ENCODE measurements at places on chromosomes 6 and 20.
A peak's percentile ranks its signal among the peaks of the same experiment; 100 is the strongest.

GRCh38 chr6:38493931-38494547, 145.7 kb downstream of the BTBD9 start:
- peak; percentile 76 for DNase-seq

DNA sequence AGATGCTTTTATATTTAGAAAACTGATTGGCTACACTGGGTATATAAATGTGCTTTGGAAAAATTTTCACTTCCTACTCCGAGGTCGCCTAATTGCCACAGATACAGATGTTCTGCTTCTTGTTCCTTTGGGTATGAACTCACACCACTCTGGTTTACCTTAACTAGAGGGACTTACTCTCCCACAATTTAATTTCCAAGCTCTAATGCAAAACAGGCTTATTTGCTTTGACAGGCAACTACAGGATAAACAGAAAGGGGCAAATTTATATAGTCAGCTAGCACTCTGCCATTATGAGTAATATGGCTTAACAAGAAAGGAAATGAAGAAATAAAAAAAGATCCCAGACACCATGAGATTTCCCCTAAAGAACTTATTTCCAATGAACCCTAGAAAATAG, 156.9 kb upstream of the ZFP64 start:
- no peak for DNase-seq

GRCh38 chr6:37704066-37704465, 6.4 kb upstream of the MDGA1 start:
- no peak for DNase-seq

- DNase-seq = no peak
These were observed 55.5 kb upstream of the SMLR1 start for GRCh38 chr6:130771741-130772140.

DNA sequence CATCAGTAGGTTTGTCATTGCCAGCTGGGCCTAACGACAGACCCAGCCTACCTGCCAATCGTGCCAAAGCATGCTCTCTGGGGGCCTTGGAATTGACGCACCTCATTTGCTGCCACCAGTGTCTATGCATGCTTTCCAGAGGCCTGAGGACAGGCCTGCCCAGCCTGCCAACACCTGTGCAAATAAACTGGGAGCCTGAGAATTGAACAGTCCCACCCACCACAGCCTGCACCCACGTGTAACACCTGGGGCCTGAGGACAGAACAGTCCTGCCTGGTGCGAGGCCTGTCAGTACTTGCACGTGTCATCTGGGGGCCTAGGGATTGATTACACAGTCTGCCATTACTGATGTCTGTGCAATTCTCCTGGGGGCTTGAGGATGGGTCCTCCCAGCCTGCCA, 6.2 kb upstream of the RNF217 start:
- peak; percentile 66 for DNase-seq

DNA sequence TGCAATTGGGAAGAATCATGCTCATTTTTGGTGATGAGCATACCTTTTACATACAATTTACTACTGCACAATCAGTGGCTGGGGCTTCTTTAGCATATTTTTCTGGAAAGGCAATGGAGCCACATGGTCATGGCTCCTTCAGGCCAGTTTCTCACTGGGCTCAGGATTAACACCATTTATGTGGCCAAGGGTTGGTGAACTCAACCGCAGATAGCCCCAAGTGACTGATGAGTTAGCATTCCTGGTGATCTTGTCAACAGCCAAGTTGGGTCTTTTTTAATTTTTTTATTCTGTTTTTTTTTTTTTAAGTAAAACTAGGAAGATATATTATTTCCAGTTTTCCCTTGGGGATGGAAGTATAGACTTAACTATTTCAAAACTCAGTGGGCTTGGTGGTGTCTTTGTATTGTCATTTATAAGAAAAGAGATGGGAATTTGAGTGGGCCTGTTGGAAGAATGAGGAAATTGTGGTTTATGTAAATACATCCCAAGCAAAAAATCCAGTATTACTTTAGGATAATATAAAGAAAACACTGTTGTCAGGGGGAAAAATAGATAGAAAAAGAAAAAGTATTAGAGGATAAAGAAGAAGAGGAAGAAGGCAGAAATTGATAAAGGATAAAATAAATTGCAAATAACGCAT, 397.4 kb downstream of the MAFB start:
- no peak for DNase-seq

GRCh38 chr6:24448828-24449525, 40.4 kb downstream of the GPLD1 start:
- peak; percentile 56 for DNase-seq
